ENCODE measurements at places on chromosomes 1 and 21. TPM values are rescaled to one million over a fixed set of nuclear protein-coding genes. Genes with fewer than 3 reads are reported as not detected.

The NPR1 gene
- total RNA-seq = 0.25 TPM

The MTARC2 gene
- total RNA-seq = 1.9 TPM

DNA sequence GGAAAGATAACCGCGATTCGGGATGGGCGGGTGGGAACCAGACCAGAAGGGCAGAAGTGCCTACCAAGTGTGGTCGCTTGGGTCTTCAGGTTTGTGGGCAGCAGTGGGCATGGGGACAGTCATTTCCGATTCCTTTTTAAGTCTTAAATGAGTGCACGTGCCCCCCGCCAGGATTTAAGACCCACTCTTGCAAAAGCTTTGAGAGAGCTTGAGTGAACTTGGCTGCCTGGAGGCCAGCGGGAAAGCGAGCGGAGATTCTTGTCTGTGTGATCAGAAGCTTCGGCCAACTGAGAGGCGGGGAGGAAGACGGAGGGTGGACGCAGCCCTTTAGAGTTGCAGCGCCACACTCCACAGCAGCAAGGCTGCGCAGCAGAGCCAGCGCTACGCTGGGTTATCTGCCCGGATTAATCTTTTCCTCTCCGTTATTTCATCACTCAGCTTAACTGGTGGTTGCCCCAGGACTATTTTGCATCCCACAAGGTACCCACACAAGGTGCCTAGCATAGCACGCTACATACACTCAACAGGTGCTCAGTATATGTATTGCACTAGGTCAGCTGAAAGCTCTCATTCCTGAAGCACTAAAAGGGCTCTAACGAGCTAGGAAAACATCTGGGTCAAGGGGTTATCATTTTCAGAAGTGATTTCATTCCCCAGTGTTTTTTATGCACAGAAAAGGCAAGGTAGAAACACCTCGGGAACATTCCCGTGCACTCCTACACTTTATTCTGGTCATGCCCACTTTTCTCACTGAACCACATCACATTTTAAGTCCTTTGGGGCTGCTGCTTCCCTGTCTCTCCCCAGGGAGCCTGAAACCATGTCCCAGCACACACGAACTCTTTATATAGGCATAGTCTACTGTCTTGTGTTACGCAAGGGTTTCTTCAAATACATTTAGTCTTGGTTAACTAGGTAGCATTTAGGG lies 1.5 kb upstream of the BATF3 start:
- peak; percentile 75 for DNase-seq

The EPS15 gene
- 41.6 TPM for total RNA-seq

The HES2 gene
- total RNA-seq = not detected

DNA sequence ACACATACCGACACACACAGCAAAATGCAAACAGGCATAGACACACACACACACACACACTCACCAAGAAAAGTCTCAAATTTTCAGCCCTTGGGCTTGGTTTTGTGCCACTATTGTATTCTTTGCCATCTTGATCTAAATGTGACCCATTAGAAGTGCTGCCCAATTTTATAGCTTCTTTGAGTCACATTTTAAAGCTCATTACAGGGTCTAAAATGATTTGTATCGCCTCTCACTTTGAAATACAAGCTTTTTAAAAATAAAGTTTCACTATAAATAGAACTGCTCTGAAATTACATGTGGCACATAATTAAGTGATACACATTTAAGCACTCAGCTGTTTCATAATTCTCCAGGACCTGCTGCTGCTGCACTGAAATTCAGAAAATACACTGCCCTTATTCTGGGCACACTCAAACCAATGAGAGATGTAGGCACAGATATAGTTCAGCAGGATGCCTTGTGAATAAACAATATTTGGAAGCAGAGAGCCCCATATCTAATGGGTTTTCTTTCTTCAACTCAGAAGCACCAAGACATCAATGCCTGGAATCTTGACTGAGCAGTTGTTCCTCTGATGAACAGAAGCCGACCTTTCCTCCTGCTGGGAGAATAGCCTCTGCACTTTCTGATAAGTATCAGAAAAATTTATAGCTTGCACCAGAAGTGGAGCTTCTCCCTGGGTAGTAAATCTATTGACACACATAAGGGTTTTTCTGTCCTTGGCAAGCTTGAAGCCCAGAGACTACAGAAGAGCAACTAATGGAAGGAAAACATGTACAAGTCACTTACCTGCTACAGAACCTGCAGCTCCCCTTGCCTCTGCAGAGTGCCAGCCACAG lies 37.0 kb upstream of the PLPPR4 start:
- DNase-seq = no peak

DNA sequence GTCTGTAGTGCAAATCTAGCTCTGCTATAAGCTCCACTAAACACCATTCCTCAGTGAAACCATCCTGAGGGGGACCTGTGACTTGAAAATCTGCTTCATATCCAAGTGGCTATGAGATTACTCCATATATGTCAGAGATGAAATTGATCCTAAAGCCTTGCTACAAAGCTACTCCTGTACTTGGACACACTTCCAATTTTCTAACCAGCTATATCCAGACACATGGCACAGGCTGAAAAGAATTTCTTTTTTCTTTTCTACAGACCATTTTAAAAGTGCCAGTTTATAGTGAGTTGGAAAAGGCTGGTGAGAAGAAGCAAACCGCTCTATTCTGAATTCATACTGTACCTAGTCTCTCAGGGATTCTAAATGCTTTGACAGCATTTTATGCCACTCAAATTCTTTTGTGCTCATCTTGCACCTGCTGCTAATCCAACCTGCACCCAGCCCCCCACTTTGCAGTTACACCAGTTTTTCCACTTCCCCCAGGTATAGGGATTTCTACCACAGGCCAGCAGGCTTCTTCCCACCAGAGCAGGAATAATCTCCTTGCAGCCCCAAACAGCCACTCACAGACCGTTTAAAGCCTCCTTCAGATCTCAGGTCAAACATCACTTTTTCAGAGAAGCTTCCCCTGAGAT lies 112.5 kb downstream of the RERE start:
- no peak for DNase-seq

The COL24A1 gene
- 0.25 TPM for total RNA-seq
